ENCODE measurements at places on chromosomes 1 and 21.
A peak's percentile ranks its signal among the peaks of the same experiment; 100 is the strongest.

DNA sequence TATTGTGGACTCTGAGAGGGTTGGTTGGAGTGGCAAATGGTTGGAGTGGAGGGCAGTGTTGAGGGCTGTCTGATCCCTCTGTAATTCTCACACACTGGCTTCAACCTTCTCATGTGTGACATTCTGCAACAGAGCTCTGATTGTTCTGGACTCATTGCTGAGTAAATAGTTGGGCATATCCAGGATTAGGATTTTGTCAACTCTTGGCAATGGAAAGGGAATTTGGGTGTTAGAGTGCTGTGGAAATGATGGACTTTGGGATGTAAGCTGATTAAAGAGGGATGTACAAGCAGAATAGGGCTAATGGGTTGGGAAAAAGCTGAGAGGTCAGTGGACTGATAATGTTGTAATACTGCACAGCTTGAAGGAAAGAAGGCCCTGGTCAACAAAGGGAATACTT, 16.5 kb downstream of the TLCD4 start:
- DNase-seq, result no peak

- no peak for DNase-seq
These were observed 778 bp downstream of the EVI5 start for GRCh38 chr1:92784021-92784638.

- no peak for DNase-seq
These were observed 30.5 kb downstream of the KRTAP10-1 start for GRCh38 chr21:44509539-44509938.

- no peak for DNase-seq
These were observed 146.8 kb downstream of the ESRRG start for GRCh38 chr1:216576234-216576937.

DNA sequence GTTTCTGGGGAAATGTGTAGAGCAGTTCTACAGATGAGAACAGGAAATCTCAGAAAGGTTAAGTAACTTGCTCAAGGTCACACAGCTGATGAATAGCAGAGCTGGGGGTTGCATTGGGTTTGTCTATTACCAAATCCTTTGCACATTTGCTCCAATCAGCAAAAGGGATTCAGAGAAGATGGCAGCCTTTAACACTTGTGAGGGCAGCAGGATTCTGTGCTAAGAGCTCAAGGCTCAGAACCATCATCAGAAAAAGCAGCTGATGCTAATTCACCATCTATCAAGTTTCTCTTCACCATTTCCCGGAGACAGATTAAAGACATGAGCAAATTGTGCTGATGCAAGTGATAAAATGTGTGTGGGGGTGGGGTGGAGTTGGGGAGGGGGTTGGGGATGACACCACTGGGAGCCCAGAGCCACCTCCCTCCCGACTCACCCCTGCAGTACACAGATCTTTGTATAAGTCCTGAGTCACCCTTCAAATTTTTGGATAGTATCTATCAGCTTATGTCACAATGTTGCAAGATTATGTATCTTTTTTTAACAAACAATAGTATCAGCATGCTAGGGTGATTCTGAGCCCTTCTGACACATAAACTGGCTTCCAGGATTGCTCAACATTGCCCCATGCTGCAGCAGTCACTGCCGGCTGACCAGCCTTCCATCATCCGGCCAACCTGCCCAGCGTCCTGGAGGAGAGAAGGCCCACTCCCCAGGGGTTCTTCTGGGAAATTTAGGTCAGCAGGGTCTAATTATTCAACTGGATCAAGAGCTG, 2.8 kb upstream of the SPSB1 start:
- DNase-seq, result no peak

DNA sequence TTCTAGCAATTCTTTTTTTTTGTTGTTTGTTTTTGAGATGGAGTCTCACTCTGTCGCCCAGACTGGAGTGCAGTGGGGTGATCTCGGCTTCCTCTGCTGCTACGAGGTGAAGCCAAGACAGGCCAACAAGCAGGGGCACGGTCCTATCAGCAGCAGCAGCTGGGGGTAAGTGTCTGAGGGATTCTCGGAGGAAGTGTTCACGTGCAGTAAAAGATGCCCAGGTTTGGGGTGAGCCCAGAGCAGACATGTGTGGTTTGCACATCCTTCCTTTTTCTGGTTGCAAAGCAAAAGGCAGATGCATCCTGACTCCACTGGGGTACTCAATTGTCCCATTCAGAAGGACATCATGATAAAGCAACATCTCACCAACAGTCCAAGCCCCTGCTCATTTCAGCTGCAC, 27.7 kb downstream of the PIGP start:
- DNase-seq, result no peak

- DNase-seq, result no peak
These were observed 23.9 kb upstream of the TMEM52 start for GRCh38 chr1:1942753-1943656.

GRCh38 chr1:12643785-12644184, at the start of gene AADACL4:
Gene AADACL4, plus strand, starts transcription at chr1:12644085. Its CDS starts 462 bp downstream, at chr1:12644547.
- no peak for DNase-seq

DNA sequence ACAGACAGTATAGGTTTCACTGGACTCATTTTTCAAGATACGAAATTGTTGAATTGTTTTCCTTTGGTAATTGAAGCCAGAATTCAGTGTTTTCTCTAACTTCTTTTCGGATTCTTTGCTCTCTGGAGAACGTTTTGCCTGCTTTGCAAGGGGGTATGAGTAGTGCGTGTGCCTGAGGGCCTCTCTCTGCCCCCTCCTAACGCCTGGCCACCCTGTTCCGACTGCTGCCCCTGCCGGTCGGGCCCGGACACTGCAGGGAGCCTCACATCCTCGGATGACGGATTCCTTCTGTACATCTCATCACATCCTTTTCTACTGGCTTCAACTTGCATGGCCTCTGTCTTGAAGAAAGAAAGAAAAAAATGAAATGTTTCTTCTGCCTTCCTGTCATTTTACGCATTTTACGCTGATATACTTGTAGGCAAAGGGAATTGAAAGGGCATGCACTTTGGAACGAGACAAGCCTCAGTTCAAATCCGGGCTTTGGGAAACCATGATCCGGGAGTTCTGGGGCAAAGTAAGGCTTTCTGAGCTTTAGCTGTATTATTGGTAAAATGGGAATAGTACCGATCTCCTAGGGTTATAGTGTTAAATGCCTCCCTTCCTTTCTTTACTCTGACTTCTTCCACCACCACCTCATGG, 65.1 kb downstream of the DISC1 start:
- no peak for DNase-seq

DNA sequence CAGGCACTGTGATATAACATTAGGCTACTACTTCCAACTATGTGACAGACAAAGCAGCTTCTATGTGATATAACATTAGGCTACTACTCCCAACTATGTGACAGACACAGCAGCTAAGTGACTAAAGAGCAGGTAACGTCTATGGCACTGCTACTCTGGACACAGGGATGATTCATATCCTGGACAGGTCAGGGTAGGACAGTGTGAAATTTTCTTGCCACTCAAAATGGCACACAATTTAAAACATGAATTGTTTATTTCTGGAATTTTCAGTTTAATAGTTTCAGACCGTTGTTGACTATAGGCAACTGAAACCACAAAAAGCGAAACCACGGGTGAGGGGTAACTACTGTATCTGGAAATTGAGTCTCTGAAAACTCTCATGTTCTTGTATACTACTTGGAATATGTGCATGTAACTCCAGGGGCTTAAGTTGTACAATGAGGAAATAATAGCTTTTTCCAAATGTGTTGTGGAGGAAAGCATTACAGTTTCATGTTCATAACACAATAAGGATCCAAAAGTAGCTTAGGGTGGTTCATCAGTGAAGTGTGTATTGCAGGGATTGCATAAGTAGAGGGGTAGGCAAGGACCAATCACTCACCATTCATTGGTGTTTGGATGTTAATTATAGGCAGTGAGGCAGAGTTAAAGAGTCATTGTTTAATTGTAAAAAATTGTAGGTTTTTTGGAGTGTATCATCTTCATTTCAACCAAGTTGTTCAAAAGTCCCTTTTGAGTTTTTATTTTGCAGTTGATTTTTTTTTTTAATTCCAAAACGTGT, 5.3 kb downstream of the DTL start:
- no peak for DNase-seq

DNA sequence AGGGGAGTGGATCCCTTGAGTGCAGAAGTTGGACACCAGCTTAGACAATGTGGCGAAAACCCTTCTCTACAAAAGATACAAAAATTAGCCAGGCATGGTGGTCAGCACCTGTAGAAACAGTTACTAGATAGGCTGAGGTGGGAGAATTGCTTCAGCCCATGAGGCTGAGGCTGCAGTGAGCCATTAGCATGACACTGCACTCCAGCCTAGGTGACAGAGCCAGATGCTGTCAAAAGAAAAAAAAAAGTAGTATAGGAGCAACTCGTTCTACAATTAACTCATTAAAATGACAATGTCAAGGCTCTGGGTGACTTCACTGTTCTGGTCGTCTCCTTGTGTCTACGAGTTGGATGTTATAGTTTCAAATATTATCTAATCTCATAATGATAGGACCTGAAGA, 370.6 kb upstream of the NCAM2 start:
- DNase-seq, result no peak

DNA sequence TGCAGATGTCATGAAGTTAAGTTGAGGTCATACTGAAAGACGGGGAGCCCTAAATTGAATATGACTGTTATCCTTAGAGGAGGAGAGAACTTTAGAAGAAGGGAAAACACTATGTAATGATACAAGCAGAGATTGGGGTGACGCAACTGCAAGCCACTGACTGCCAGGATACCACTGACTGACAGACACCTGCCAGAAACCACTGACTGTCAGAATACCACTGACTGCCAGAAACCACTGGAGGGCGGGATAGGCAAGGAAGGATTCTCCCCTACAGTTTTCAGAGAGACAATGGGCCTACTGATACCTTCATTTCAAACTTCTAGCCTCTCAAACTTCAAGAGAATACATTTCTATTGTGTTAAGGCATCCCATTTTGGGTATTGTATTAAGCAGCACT, 388.7 kb downstream of the USH2A start:
- no peak for DNase-seq

DNA sequence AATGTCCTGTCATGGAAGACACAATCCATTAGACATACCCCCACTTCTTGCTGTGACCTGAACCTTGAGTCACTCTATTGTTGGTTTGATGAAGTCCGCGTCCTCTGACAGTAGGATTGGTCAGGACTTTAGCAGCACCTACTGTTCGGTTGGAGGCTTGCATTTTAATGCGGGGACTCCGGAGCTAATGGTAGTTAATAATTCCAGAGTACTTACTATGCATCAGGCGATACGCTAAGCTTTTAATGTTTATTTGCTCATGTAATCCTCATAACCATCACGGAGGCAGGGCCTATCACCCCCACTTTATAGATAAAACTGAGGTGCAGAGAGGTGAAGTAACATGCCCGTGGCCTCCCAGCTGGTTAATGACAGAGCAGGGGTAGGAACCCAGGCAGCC, 7.9 kb upstream of the ELF3 start:
- DNase-seq, result no peak

GRCh38 chr1:24639881-24640280, 3.2 kb upstream of the SRRM1 start:
- DNase-seq, result no peak

DNA sequence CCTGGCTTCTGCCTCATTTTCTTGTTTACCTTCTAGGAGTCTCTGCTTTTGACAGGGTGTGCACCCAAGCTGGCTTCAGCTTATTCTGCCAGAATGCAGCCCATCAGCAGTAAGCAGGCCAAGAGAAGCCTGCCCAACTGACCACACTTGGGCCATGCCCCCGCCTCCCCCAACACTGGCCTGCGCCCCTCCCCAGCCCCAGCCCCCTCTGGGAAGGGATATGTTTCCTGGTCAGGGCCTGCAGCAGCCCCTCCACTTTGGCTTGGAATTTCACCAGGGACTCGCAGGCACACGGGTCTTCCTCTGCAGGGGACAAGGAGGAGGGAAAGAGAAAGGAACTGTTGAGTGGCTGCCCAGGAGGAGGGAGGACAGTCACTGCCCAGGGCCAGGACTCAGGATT, 9.4 kb downstream of the MATN1 start:
- no peak for DNase-seq

DNA sequence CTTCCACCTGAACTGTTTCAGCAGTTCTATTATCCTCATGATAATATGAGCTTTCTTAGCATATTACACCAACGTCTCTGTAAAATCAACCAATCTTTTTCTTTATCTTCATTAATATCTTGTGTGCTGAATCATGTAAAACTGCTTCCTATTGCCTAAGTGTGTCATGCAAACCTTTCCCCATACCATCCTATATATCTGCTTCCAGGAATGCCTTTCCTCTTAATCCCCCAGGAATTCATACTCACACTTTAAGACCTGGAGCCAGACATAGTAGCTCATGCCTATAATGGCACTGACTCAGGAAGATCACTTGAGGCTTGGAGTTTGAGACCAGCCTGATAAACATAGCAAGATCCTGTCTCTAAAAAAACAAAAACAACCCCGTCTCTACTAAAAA, 183.9 kb downstream of the NRIP1 start:
- DNase-seq, result no peak

DNA sequence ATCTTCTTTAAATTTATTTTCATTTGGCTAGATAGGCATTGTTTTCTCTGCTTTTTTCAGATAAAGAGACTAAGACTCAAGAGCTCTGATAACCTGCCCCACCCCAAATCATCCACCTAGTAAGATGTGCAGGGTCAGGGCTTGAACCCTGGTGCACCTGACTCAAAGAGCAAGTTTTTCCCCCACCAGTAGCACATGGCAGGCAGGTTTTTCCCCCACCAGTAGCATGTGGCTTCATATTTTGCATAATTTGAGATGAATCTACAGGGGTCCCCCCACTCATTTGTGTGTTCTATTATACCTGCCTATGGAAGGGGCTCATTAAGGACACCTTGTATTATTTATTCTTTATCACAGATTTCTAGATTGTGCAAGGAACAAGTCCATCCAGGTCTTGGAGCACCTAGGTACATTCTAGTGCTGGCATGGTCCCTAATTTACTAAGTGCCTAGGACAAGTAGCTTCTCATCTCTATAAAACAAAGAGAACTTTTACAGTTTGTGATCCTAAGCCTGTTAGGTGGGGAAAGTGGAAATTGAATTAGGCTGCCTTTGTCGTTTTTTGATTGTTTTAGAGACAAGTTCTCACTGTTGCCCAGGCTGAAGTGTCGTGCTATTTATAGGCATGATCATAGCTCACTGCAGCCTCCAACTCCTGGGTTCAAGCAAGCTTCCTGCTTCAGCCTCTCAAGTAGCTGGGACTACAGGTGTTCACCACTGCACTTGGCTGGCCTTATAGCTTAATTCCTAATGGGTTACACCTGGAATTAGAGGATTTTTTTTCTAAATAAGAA, 13.2 kb upstream of the CTSE start:
- no peak for DNase-seq

GRCh38 chr1:34885405-34886247, 26.1 kb upstream of the SMIM12 start:
- peak; percentile 33 for DNase-seq

DNA sequence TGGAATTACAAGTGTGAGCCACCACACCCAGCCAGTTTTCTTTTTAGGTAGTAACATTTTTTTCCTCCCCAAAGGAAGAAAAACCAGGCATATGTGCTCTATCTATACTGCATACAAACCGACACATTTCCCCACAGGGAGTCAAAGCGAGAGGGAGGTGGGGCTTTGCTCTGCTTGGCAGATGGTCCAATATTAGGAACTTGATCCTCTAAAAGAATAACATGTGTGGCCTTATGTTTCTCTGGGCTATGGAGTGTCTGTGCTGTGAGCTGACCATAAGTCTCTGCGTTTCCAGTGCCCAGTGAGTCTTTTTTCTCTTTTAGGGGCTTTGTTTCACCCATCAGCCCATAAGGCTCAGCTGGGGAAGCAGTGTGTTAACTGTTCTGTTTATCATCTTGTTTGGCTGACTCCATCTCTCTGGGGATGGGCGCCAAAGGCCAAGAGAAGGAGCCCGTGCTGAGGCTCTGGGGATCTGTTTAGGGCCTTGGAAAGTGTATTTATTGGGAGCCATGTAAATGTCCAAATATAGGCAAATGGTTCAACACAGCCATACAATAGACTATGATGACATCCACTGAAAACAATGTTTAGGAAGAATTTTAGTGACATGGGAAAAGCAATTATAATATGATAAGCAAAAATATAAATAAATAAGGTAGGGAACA, 20.2 kb downstream of the LMOD1 start:
- no peak for DNase-seq
